ENCODE measurements at places on chromosomes 6 and 20.

DNA sequence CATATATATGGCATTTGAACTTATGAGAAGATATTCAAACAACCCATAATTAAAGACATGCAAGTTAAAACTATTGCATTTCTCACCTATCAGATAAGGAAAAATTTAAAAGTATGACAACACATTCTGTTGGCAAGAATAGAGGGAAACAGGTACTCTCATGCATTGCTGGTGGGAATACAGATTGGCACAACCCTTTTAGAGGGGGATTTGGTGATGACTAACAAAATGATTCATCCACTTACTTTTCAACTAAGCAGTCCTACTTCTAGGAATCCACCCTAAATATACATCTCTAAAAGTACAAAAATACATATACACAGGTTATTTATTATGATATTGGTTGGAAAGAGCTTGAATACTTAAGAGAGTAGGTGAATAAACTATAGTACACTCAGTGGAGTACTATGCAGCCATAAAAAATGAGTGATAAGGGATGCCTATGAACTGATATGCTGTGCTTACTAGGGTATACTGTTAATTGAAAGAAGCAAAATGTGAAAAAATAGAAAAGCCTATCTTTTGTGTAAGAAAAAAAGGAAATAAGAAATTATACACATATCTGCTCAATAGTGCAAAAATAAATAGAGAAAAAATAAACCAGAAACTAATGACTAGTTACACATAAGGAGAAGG, 42.2 kb downstream of the ADAT2 start:
- no peak for DNase-seq

DNA sequence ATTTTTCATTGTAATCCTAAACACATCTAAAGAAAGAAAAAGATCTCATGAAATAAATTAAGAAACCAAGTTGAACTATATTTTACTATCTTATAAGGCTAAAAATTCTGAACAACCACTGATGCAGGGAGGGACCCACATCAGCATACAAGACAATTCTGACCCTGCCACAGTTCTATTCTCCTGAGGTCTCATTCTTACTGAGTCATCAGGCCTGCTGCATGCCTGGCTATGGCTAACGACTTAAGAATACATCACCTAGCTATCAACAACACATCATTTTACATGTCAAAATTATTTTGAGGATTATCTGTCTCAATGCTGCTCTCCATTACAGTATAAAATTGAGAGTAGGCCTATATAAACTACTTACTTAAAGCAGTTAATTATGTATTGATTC, 52.9 kb downstream of the FBXL4 start:
- no peak for DNase-seq

DNA sequence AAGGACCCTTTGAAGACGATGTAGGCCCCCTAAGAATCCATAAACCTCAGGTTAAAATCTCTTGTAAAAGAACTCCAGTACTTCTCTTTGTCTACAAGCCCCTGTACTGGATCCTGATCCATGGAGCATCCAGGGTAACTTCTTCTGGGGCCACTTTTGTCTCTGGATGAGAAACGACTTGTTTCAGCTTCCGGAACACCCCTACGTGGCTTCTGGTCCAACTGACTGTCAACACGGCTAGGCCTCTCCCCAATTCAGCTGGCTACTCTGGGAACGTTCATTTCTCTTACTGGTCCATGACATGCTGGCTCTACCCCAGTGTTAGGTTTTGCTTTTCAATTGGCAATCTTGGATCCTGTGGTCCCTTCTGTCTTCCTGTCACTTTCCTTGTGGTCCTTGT, 198.0 kb downstream of the BACH2 start:
- DNase-seq, result no peak

DNA sequence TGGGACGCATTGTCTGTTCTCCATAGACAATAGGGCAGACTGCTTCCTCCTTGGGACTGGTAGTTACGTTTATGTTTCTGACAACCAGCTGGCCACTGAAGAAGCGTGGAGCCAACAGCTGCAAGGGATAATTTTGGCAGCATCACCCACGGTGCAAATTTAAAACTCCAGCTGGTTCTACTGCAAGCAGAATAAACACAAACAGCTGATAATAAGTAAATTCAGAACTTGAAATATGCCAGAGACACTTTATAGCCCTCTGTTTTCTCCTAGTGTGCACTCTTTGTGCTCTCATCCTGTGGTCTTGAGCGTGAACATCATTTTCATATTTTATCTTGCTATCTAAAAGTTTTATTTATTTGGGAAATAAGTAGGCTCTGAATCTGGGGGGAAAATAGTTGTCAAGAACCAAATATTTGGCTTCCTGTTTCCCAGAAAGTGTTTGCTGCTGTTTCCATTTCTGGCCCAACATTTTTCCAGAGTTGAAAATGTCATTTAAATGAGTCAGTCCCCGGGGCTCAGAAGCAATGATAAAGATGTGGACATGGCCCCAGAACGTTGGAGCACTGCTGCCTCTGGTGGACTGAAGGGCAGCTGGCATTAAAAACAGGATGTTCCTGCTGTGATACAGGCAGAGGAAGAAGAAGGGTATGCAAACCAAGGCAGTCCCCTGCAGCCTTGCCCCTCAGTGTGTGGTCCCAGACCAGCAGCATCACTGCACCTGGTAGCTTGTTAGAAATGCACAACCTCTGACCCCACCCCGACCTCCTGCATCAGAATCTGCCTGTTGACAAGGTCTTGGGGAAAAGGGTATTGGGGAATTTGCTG, 12.5 kb upstream of the THBD start:
- DNase-seq, result no peak

All from CD4-positive, alpha-beta T cell treated with Interleukin-21 for 1 hour (primary cell).